ENCODE measurements at places on chromosomes 2 and 18.
A peak's percentile ranks its signal among the peaks of the same experiment; 100 is the strongest.

- no peak for DNase-seq
Observed at GRCh38 chr18:9449600-9450414, 25.5 kb upstream of the RALBP1 start.

- no peak for DNase-seq
Observed at GRCh38 chr2:6168485-6168884, 476.3 kb downstream of the SOX11 start.

- no peak for DNase-seq
Observed at GRCh38 chr2:41902897-41903296, 144.9 kb upstream of the PKDCC start.

GRCh38 chr2:174054926-174055325 lies 89.8 kb upstream of the SP3 start:
- DNase-seq = no peak

DNA sequence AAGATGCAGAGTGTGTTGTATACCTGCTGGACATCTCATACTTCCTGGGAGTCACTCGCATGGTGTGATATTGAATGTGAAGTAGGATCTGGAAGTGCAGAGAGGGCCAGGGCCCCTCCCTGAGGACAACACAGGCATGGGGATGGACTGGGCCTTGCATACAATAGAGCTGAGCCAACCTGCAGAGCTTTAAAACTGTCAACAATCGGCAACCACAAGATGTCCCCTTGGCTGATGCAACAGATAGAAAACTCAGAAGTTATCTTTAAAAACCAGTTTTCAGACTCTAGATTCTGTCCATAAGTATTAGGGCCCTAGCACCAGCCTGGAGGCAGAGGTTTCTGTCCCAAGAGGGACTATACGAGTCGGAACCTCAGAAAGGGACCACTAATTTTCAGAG lies 19.7 kb downstream of the EVA1A start:
- no peak for DNase-seq

DNA sequence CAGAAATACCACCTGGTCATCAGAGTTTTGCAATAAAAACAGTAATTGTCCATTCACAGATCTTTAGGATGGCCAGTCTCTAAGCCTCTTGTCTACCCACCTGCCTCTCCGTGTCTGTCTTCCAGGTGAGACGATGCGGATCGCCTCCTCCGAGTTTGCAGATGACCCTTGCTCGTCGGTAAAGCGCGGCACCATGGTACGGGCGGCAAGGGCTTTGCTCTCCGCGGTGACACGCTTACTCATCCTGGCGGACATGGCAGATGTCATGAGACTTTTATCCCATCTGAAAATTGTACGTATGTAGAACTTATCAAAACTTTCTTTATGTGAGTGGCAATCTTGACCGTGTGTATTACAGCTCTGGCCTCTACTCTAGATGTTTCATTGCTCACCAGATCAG lies 345.0 kb downstream of the CTNNA2 start:
- DNase-seq = no peak

- no peak for DNase-seq
Observed at GRCh38 chr2:145957929-145958328, 1438.0 kb upstream of the ZEB2 start.

DNA sequence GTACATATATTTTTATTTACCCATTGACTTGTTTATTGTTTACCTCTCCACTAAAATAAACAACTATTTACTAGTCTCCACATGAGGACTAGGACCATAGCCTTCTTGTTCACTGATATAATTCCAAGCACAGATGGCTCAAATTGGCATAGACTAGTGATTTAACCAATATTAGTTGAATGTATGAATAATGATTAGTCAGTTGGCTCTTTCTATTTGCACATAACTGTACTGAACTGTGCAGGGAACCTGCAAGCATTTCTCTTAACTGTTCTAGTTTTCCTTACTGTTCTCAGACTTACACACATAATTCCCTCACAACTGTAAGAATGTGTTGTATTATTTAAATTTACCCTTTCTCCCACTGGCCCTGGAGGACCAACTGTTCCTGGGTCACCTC lies 91.9 kb downstream of the COL3A1 start:
- no peak for DNase-seq

- no peak for DNase-seq
Observed at GRCh38 chr2:59314031-59314766, 1073.1 kb upstream of the FANCL start.

GRCh38 chr2:136242687-136243277 lies 124.8 kb upstream of the CXCR4 start:
- DNase-seq = peak; percentile 27

DNA sequence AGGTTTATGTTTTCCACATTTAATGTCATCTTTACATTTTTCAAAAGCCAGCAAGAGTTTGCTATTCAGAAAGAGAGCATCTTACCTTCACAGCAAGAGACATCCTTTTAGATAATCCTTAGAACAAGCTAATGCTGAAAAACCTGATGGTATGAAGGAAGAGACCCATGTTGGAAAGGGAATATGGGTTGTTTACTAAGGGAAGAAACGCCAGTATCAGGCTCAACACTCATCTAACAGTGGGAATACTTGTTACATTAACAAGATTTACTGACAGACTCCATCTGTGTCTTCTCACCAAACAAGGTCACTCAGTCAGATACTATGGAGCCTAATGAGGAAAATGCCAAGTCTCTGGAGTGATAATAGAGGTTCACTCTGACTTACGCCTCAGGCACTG lies 1474.1 kb upstream of the SLC39A10 start:
- DNase-seq = no peak

GRCh38 chr2:119756837-119757236 lies 2.9 kb upstream of the PTPN4 start:
- DNase-seq = peak; percentile 22

DNA sequence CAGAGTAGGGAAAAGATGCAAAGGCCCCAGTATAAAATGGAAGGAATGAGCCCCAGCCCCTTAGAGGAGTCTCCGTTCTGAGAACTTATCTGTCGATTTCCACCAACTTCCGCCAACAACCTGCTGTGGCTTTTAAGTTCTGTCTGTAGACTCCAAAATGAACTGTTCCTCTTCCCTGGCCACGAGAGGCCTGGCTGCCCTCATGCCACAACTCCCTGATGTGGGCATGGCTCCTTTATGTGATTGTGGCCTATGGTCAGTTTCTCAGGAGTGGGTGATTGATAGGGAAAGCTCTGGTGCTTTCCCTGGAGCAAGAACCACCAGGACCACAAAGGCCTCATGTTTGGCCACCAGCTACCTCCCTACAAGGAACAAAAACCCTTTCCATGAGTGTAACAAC lies 18.8 kb upstream of the CD207 start:
- no peak for DNase-seq

GRCh38 chr2:219634951-219635751 lies 7.7 kb downstream of the SLC4A3 start:
- no peak for DNase-seq

DNA sequence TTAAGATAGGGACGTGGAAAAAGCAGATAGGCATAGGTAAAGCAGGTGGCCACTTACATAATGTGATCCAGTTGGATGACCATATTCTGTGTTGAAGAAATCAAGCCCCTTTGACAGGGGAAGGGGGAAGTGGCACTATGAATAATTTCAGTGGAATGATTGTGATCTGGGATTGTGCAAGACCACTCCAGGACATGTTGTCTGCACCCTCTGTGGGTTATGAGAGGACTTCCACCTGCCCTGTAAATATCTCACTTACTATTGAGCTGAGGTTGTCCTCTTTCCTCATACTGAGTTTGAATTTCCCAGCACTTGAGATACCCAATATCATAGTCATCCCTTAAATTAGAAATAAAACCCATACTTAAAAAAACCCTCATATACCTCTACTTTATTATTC lies 220.7 kb downstream of the IRS1 start:
- DNase-seq = no peak

- DNase-seq = no peak
Observed at GRCh38 chr2:227007940-227008339, 156.1 kb downstream of the COL4A4 start.

- DNase-seq = no peak
Observed at GRCh38 chr2:23241121-23241520, 143.9 kb upstream of the KLHL29 start.

GRCh38 chr2:214631406-214631805 lies 178.1 kb downstream of the BARD1 start:
- DNase-seq = no peak

GRCh38 chr18:21387886-21388285 lies 145.9 kb downstream of the GREB1L start:
- no peak for DNase-seq

DNA sequence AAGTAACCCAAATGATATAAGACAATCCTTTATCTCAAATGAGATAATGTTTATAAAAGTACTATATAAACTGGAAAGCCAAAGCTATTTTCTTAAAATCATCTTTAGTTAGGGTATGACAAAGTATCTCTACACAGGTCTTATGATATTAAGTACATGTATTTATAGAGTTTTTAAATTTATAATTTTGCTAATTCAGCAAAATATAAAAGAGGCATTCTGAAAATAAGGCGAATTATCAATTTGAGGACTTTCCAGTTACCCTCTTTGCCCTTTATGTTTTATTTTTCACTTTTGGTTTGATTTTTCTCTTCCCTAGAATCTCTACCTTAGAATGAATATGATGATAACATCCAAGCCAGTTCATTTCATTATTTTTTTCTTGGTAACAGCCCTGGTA lies 115.2 kb downstream of the ZNF521 start:
- DNase-seq = no peak

DNA sequence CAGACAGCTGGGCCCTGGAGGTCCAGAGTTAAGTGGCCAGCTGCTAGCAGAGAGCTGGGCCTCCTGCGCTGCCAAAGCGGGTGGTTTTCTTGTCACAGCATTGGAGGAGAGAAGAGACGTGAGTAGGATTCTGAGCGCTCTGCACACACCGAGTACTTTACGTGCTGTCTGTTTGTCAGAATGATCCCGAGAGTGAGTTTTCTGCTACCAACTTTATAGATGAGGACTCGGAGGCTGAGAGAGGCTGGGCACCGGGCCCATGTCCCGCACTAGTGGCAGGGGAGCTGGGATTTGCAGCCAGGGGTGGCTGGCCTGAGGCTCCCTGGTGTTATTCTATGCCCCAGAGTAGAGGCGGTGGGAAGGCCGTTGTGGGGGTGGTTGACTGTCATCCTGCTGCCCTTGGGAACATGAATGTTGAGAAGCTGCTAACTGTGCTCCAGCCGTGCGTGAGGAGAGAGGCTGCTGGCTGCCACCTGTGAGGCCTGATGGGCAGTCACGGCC lies 36.3 kb upstream of the MBP start:
- DNase-seq = no peak

- DNase-seq = no peak
Observed at GRCh38 chr2:28263690-28264089, 129.0 kb upstream of the FOSL2 start.

GRCh38 chr2:75268112-75268511 lies 68.8 kb upstream of the TACR1 start:
- no peak for DNase-seq

GRCh38 chr2:237588044-237588696 lies 2.4 kb downstream of the RAB17 start:
- no peak for DNase-seq

- DNase-seq = peak; percentile 40
Observed at GRCh38 chr2:9753665-9754531, 89.4 kb upstream of the TAF1B start.

GRCh38 chr2:238501311-238501710 lies 74.6 kb downstream of the ASB1 start:
- no peak for DNase-seq

GRCh38 chr2:37602040-37602439 lies 69.4 kb downstream of the CDC42EP3 start:
- no peak for DNase-seq

DNA sequence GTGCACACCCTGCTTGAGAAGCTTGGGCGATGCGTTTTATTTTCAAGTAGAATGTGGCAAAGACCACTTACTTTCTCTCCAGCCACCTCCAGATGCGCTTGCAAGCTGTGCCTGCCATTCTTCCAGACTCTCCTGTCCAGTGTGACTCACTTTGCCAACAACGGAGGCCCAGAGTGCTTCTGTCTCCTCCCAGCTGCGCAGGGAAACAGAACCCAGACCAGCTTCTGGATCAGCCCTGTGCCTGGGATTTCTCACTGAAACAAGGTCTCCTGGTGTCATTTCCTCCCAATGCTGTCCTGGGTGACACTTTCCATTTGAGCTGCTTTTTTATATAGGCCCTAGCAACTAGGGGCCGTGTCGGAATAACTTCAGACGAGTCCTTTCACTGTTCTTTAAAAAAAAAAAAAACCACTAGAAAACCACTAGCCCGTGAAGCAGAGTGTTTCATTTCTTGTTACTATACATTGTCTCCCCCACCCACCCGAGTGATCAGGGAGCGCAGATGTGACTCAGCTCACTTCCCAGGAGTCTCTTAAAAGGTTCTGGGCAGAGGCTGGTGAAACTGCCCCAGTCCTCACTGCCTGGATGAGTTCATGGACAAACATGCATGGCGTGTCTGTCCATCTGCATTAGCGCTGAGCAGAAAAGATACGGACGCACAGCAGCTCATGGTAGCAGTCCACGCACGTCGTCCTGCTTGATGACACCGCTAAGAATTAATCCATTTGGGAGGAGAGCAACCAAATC lies 25.3 kb upstream of the RPL31 start:
- DNase-seq = no peak

DNA sequence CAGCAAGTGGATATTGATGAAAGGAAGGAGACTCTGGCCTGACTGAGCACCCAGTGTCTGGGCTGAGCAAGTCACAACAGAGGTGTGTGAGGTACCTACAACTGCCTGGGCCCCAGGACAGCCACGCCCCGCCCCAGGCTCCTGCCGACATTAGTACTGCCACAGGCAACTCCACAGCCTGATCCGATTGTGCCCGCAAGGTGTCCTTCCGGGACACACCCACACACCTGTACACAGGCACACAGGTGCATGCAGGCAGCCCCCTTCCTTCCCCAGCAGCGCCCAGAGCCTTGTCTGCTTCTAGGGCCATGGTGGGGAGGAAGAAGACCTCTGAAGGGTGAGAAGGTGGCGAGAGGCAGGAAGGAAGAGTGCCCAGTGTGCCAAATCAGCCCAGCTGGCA lies 83.6 kb downstream of the TNS1 start:
- no peak for DNase-seq

GRCh38 chr2:10160203-10160955 lies 37.8 kb downstream of the RRM2 start:
- no peak for DNase-seq

GRCh38 chr2:138948070-138948539 lies 167.9 kb upstream of the NXPH2 start:
- no peak for DNase-seq

DNA sequence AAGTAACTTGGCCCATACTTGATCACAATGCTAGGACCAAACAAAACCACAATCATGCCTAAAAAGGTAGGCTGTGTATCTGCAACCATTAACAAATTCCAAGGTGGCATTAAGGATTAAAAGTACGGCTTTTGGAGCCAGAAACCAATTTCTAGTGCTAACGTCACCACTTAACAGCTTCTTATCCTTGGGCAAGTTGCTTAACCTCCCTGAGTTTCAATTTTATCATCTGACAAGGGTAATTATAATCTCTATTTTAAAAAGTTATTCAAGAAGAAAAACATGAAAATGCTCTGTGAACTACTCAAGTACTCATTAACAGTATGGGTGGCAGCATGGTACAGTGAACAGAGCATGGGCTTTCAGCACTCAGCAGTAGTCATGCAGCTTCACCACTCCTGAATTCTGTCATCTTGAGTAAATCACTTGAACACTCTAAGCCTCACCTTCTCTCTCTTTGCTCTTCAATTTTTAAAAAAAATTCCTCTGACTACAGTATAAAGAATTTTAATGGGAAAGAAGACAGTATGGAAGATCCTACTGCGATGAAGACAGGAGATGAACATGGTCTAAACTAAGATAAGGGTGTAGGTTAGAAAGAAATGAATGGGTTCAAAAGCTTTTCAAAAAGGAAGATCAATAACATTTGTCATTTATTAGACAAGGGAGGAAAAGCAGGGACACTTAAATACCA lies 69.2 kb downstream of the SS18 start:
- no peak for DNase-seq
